ENCODE measurements at places on chromosomes 5 and 9. TPM values are rescaled to one million over a fixed set of nuclear protein-coding genes. Genes with fewer than 3 reads are reported as not detected.

DNA sequence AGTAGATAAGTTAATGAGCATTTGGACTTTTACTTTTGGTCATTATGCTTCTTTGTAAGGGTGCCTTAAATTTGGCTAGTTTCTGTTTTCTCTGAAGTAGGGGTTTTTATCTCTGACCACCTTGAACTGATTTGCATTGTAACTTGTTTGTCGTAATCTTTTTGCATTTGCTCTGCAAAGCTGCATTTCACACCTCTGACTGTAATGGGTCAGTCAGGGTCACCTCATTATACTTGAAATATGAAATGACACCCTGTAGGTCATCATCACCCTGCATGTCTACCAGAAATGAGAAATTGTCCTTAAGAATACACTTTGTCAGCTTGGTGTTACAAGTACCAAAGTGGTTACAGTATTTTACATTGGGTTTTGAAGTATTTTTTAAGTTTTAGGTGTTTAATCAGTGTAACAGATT is 74.0 kb downstream of the KCNN2 start:
- peaks cover 3% of the 10 kb centered on the region for H3K36me3 ChIP-seq
- no peak overlapping the region for H3K4me3 ChIP-seq
- no peaks in the 10 kb centered on the region for H3K4me1 ChIP-seq
- no peak for DNase-seq
- no peak overlapping the region for H3K27ac ChIP-seq
- no peaks in the 10 kb centered on the region for H3K27me3 ChIP-seq

- no peaks in the 10 kb centered on the region for H3K27me3 ChIP-seq
- H3K4me3 ChIP-seq, result no peak overlapping the region
- no peak overlapping the region for H3K27ac ChIP-seq
- no peaks in the 10 kb centered on the region for H3K4me1 ChIP-seq
- H3K36me3 ChIP-seq, result peaks cover 16% of the 10 kb centered on the region
Measured at GRCh38 chr9:114001410-114001685, 76.8 kb downstream of the AMBP start.

- H3K36me3 ChIP-seq, result peaks cover 18% of the 10 kb centered on the region
- H3K27ac ChIP-seq, result no peak overlapping the region
- DNase-seq, result no peak
- no peak overlapping the region for H3K4me3 ChIP-seq
- peaks cover 18% of the 10 kb centered on the region for H3K4me1 ChIP-seq
Measured at GRCh38 chr9:35104586-35104985, 1.7 kb upstream of the STOML2 start.

- H3K4me3 ChIP-seq, result no peak overlapping the region
- no peak for DNase-seq
- no peak overlapping the region for H3K27ac ChIP-seq
- no peaks in the 10 kb centered on the region for H3K36me3 ChIP-seq
- peaks cover 21% of the 10 kb centered on the region for H3K4me1 ChIP-seq
Measured at GRCh38 chr5:131533836-131534235, 101.2 kb downstream of the RAPGEF6 start.

- H3K36me3 ChIP-seq, result no peaks in the 10 kb centered on the region
- no peak overlapping the region for H3K4me3 ChIP-seq
- H3K4me1 ChIP-seq, result no peaks in the 10 kb centered on the region
Measured at GRCh38 chr5:155254399-155254798, 240.8 kb downstream of the KIF4B start.

DNA sequence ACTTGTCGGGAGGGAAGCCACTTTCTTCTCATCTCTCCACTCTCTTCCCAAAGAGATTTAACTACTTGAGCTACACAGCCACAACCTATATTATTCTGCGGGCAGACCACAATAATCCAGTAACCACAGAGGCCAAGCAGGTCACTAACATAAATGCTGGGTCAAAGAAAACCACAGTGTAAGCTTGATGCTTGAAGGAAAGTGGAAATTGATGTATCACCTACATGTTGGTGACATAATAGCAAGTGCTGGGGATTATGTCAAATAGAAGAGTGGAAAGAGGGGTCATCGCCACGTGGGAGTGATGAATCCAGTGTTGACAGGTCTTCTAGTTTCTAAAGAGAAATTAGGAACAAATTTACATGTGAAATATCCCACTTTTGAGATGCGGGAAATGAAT is 40.9 kb downstream of the RFK start:
- H3K4me1 ChIP-seq, result peaks cover 10% of the 10 kb centered on the region
- no peak overlapping the region for H3K4me3 ChIP-seq
- no peak for DNase-seq
- no peaks in the 10 kb centered on the region for H3K27me3 ChIP-seq

DNA sequence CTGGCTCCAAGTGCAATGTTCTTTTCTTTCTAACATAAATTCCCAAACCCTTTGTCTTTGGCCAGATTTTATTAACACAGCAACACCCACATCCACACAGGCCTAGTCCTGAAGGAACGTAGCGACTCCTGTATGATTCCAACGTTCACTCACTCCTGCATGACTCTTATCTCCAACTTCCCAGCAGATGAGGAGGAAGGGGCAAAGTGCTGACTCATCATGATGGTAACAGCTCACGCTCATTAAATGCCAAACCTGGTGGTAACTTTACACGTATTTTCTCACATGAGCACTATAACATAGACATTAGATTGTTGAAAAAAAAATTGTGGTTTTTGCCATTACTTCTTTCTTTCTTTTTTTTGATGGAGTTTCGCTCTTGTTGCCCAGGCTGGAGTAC is 1349.5 kb downstream of the EFNA5 start:
- no peak for DNase-seq
- no peak overlapping the region for H3K27ac ChIP-seq
- no peak overlapping the region for H3K4me3 ChIP-seq
- peaks cover 4% of the 10 kb centered on the region for H3K4me1 ChIP-seq

GRCh38 chr9:26078706-26079105 is 400.5 kb upstream of the TUSC1 start:
- H3K36me3 ChIP-seq, result no peaks in the 10 kb centered on the region
- no peaks in the 10 kb centered on the region for H3K4me1 ChIP-seq
- no peaks in the 10 kb centered on the region for H3K27me3 ChIP-seq

DNA sequence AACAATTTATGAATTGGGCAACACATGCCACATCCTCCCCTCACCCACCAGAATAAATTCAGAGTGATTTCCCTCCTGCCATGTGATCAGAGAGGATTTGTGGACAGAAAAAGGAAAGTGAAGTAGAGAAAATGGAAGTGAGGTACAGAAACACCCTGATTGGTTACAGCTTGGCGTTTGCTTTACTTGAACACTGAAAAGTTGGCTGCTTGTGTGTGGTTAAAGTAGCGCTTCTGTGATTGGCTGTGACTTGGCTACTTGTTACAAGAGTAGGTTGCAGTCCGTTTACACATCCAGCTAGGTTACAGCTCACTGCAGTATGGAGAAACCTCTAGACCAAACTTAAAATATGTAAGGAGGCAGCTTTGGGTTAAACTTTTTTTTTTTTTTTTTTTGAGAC is 205.2 kb upstream of the ZNF608 start:
- H3K36me3 ChIP-seq, result no peaks in the 10 kb centered on the region
- H3K4me3 ChIP-seq, result no peak overlapping the region
- H3K27me3 ChIP-seq, result peaks cover 5% of the 10 kb centered on the region
- DNase-seq, result no peak
- peaks cover 20% of the 10 kb centered on the region for H3K4me1 ChIP-seq
- no peak overlapping the region for H3K27ac ChIP-seq

DNA sequence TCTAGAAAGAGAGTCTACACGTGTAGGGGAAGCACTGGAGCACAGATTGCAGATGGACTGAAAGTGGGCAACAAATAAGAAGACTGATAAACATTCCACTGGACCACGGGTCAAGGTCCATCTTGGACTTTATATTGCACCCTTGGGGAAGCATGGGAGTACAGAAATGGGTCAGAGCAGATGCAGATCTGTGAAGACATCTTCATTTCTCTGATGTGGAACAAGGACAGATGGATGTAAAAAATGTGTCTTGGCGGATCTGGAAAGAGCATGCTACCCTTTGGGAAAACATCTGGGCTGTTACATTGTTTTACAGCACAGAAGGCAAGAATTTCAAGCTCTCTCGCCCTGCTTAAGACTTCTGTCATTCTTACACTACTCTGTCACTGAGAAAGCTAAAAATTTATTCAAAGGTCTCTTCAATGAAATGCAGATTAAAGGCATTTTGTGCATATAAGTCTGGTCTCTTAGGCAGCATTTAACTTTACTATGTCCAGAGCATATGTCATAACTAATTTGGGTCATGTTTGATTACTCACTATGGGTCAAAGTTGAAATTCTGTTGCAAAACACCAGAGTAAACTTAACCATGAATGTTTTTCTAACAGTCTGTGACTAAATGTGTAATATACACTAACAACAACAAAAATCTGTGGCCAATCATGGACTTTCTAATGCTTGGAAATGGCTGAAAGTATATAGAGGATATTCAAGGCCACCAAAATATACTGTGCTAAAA is 756.4 kb upstream of the DMAC1 start:
- no peak overlapping the region for H3K4me3 ChIP-seq
- H3K4me1 ChIP-seq, result peaks cover 9% of the 10 kb centered on the region
- H3K27ac ChIP-seq, result no peak overlapping the region
- no peaks in the 10 kb centered on the region for H3K27me3 ChIP-seq

DNA sequence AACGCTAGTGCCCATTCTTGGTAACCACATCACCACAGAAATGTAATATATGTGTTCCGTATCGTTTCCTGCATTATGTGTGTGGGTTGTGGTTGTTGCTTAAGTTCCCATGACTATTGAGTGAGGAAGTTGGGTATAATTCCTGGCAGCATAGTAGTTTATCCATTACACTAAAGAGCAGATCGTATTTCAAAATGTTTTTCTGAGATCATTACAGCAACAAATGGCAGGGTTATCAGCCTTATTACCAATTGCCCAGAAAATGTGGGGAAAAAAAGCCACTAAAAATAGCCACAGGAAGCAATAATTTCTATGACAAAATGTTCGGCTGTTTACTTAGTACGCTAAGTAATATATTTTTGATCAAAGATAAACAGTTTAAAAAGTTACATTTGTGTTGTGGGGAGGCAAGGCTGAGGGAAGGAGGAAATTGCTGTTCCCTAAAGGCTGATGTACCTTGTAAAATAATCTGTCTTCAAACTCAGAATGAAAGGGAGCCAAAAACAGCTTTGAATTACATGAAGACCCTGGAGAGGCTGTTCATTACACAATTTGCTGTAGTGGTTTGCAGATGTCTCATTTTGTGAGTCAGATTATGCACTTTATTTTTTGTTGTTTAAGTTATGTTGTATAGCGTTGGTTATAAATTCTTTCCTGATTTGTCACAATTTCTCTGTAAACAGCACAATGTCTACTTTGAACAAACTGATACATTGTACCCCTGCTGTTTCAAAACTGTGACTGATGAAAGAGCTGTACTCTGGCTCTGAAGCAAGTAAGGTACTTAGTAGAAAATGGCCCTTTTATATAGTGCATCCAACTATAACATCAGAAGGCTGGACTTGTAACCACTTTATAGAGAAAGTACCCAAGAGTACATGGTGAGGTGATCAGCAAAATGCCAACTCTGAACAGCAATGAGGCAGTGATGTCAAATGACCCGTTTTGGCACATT is 1028.5 kb downstream of the NR2F1-AS1 start:
- no peak for DNase-seq
- no peaks in the 10 kb centered on the region for H3K36me3 ChIP-seq
- H3K27me3 ChIP-seq, result no peaks in the 10 kb centered on the region
- peak overlapping the region; percentile 4 for H3K4me3 ChIP-seq

DNA sequence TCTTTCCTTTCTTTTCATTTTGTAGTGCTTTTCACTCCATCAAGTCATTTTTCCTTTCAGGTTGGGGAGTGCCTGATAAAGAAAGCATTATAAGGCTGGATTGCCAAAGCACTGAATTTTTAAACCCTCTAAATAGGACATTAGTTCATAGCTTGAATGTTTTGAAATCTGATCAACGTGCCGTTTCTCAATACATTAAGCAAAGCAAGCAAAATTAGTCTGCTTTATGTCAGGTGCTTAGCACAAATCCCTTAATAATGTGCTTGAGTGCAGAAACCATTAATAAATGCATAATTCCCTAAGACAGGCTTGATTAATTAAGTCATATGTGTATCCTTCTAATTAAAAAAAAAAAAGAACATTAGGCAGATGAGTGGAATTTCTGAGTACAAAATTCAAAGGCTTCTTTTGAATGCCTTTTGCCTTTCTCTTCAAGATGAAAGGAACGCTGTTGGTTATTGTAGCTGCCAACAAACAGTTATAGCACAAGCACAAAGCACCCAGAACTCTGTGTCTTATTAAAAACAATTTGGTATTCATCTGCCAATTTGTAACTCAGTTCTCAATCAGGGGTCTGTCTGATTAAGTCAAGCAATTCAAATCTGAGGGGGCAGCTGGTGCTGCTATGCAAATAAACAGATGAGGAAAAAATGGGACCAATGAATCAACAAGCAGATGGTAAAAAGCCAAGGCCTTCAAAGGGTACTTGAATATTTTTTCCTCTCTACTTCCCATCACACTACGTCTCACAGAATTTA is 233.7 kb downstream of the TLE1 start:
- no peak for DNase-seq
- no peak overlapping the region for H3K27ac ChIP-seq
- peaks cover 10% of the 10 kb centered on the region for H3K4me1 ChIP-seq
- no peaks in the 10 kb centered on the region for H3K36me3 ChIP-seq

DNA sequence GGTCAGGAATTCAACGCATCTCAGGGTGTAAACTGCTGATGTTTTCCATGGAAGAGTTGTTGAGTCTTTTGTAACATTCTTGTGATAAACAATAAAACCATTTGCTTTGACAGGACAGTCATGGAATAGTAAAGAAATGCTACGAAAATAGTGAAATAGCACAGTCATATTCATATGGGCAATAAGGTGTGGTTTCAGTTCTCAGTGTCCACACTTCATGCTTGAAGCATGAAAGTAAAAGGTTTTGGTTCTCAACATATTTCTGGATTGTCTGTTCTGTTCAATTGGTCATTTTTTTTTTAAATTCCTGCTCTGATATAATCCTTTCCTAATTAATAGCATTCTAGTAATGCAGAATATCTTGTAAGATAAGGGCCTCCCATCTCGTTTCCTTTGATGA is 467.6 kb upstream of the ZNF608 start:
- no peak for DNase-seq
- no peak overlapping the region for H3K27ac ChIP-seq
- H3K4me1 ChIP-seq, result peaks cover 4% of the 10 kb centered on the region
- H3K36me3 ChIP-seq, result no peaks in the 10 kb centered on the region

- no peaks in the 10 kb centered on the region for H3K36me3 ChIP-seq
- peak overlapping the region; percentile 94 for H3K4me3 ChIP-seq
- no peaks in the 10 kb centered on the region for H3K4me1 ChIP-seq
- H3K27ac ChIP-seq, result peak overlapping the region; percentile 93
- no peak for DNase-seq
- H3K27me3 ChIP-seq, result peaks cover 13% of the 10 kb centered on the region
Measured at GRCh38 chr9:136848393-136849037, 694 bp upstream of the PHPT1 start.

GRCh38 chr5:14816999-14817761 is 54.4 kb downstream of the ANKH start:
- no peak overlapping the region for H3K27ac ChIP-seq
- no peak for DNase-seq
- H3K4me3 ChIP-seq, result no peak overlapping the region
- peaks cover 13% of the 10 kb centered on the region for H3K4me1 ChIP-seq

Gene SPAAR
- total RNA-seq, result not detected

Gene MAP1B
- 124 TPM for total RNA-seq

Gene EFNA5
- total RNA-seq, result 65.0 TPM

Gene TSLP
- total RNA-seq, result not detected

Gene IGFBPL1
- total RNA-seq, result 26.7 TPM

Gene TMEM232
- 6.9 TPM for total RNA-seq

Gene HCN1
- total RNA-seq, result 2.5 TPM

Data from type B pancreatic cell (in vitro differentiated cells).